T-helper 2 cell (primary cell): ENCODE measurements at places on chromosomes 5 and 9.

DNA sequence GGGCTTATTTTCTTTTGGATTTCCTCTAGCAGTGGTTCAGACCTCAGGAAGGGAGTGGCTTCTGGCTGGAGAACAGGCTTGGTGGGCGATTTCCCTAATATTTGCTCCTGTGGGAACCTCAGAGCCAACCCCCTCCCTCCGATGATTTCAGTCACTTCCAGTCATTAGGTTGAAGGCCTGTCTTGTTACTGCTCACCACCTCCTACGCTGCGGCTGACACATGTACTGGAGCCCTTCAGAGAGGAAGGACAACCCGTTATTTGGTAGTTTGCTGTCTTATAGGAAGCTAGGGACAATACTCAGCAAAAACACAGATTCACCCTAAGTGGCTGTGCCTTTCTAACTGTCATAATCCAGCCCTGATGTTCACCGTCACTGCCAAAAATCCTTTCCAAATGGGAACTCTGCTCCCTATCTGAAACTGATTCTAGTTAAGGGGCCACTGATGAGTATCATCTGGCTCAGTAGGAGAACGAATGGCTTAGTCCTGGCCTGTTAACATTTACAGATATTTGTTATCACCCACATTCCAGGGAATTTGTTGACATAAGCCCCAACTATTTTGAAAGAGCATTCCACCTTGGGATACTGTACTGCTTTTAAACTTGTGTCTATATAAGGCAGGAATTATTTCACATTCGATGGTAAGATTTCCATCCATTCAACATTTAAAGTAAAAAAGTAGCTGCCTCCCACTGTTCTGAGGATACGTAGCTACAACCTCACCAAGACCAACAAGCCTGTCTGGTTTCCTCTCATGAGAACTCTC, 29.3 kb upstream of the ANKH start:
- no peak for DNase-seq

DNA sequence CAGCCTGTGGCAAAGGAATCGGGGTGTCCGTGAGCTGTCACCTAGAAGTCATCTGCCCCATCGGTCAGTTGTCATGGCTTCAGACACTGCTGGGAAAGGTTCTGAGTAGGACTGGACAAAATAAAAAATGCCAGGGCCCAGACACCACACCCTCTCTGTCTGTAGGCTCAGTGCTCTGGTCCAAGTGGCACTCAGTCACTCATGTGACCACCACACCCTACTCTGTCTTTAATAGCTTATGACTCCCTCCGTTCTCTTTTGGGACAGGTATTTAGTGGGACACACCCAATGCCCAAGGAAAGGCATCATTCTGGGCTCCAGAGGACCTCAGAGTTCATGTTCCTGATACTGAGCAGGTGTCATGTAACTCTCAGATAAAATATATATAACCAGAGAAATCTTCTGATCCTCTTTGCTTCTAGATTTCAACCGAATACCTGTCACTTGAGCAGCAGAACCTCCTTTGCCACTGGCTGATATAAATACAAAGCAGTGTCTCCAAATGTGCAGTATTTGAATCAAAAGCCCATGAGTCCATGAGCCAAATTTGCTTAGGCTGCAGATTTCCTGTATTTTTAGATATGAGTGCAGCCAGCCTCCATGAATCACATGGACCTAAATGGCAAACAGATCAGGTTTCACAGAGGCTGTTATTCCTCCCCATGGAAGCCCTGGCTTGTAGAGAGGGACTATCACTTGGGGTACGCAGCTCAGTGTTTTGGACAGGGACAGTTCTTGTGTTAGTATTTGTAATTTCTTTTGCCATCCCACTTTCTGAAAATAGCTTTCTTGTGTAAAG, 272.0 kb downstream of the ARHGAP26 start:
- DNase-seq = no peak

GRCh38 chr5:77086368-77086688, 757 bp downstream of the ZBED3 start:
- DNase-seq = no peak

GRCh38 chr5:179150011-179150410, 89.8 kb downstream of the ZNF354C start:
- DNase-seq = no peak

- no peak for DNase-seq
These were observed 74.4 kb upstream of the SHISAL2B start for GRCh38 chr5:64615895-64616294.

- no peak for DNase-seq
These were observed 1.4 kb downstream of the MZB1 start for GRCh38 chr5:139388198-139388821.

DNA sequence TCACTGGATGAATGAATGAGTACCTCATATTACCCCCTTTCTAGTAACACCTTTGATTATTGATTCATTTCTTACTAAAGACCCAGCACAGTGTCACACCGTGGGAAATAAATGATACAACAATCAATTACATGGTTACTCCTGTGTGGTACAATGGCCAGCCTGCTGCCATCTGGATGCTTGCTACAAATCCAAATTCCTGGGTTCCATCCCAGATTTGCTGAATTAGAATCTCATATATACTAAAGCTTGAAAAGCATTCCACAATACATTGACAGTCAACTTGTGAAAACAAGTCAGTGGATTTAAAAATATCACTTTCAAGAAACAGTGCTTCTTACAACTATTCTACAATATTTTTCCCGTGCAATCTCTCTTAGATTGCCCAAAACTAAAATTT, 989.3 kb downstream of the PTPRD start:
- no peak for DNase-seq

DNA sequence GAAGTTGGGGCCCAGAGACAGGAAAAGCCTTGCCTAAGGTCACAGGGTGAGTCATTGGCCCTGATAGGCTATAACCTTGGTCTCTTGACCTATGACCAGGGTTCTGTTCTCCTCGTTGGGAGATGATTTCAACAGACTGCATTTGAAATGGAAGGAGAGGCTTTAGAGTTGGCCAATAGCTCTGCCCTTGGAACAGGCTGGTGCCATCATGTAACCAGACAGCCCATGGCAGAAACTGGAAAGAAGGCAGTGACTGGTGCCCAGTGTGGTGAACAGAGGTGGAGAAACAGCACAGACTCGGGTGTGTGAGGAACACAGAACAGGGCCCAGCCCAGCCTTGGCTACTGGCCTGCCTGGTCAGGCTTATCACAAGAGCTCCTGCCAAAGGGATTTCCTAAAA, 109.8 kb upstream of the SLC25A48 start:
- no peak for DNase-seq

DNA sequence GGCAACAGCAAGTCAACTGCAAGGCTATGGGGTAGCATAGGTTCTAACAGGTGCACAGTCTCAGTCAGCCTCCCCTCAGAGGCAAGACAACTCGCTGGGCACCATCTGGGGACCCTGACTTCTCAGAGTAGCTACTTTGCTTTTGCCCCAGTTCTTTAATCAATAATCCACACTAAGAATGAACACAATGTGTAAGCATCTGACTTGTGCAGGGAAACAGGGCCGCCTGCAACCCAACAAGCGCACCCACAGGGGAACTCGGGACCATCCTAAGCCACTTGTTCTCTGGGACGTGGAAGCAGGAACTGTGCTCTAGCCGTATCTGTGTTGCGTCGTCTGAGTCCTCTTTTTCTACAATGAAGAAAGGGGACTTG, 1.9 kb downstream of the MOB3B start:
- DNase-seq = no peak

DNA sequence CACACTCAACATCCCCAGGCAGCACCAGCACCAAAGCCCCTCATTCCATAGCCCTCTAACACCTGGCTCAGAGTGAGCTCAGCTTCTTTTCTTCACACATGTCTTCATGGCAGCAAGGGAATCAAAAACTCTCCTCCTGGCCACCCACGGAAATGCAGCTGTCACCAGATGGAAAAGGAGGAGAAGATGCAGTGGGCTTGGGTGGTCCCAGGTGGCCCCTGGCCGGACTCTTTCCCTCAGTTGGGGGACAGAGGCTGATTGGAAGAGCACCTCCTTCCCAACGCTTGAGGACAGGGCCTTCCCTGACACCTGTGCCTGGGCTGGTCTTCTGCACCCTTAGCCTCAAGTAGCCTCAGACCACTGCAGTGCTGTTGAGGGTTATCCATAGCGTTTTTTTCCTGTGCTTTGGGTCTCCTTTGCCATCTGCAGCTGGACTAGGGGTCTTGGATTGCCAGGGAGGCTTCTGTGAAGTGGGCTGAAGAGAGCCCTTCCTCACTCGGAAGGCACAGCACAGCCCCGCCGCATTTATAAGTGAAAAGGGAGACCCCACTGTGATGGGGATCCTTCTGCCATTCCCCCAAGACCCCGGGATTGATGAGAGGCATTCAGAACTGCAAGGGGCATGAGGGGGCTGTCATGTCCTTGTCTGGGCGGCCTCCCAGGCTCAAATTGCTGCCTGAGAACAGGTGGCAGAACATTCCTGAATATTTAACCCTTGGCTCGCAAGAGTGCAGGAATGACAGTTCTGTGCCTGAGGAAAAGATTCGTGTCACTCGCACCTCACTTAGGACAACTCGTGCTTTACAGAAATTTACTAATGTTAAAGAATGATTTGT, 200.0 kb downstream of the AUH start:
- DNase-seq = no peak

DNA sequence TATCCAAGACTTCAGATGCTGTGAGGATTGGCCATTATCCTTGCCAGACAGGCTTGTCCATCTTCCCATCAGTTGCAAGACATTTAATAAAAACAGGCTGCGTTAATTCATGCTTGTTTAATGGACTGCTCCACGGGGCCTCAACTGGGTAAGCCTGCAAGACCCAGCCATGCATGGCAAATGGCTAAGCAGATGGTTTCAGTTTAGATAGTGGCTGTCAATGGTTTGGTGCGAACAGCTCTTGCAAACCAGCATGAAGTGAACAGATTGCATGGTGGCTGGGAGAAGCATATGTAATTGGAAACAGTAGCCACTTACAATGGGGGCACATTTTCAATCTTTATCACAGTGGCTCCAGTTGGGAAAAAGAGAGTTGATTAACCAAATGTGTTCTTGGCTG, 628.2 kb upstream of the KLF4 start:
- no peak for DNase-seq

GRCh38 chr5:78720227-78720985, 71.8 kb upstream of the LHFPL2 start:
- no peak for DNase-seq

GRCh38 chr9:124708633-124709291, 62.3 kb downstream of the NR6A1 start:
- no peak for DNase-seq

- no peak for DNase-seq
These were observed 171.0 kb downstream of the COL23A1 start for GRCh38 chr5:178419196-178419595.

GRCh38 chr9:36730414-36730813, 157.7 kb downstream of the MELK start:
- no peak for DNase-seq
